Lower lobe of right lung (tissue), 2 donors: ENCODE measurements at places on chromosomes 11 and 22. TPM values are rescaled to one million over a fixed set of nuclear protein-coding genes. Genes with fewer than 3 reads are reported as not detected.

SHANK2 gene
- 59.8 TPM for total RNA-seq

MMP10 gene
- total RNA-seq: not detected

GSTT2B gene
- 7.3 TPM for total RNA-seq

OR52N4 gene
- total RNA-seq: not detected
